ENCODE measurements at places on chromosomes 11 and 22. TPM values are rescaled to one million over a fixed set of nuclear protein-coding genes. Genes with fewer than 3 reads are reported as not detected.

TCN1 gene
- total RNA-seq, result 0.46 TPM

SAA1 gene
- 4.5 TPM for total RNA-seq

SLC17A6 gene
- total RNA-seq, result not detected

SLC25A45 gene
- 16.6 TPM for total RNA-seq

PANX2 gene
- 6.5 TPM for total RNA-seq

SCT gene
- total RNA-seq, result not detected

KCNJ1 gene
- total RNA-seq, result not detected

OOSP2 gene
- total RNA-seq, result not detected

SMIM35 gene
- not detected for total RNA-seq

B3GAT3 gene
- total RNA-seq, result 52.1 TPM

RAC2 gene
- total RNA-seq, result 0.20 TPM

PAX6 gene
- total RNA-seq, result 1.0 TPM

PATE2 gene
- not detected for total RNA-seq

KRTAP5-10 gene
- not detected for total RNA-seq

ALDH3B1 gene
- total RNA-seq, result 145 TPM

TTC28 gene
- total RNA-seq, result 3.1 TPM

BARX2 gene
- total RNA-seq, result not detected

OR6T1 gene
- not detected for total RNA-seq

DBX1 gene
- not detected for total RNA-seq

MCAM gene
- 8.0 TPM for total RNA-seq

LMO1 gene
- total RNA-seq, result 2.4 TPM

RHBDD3 gene
- total RNA-seq, result 24.4 TPM

FBLN1 gene
- 37.5 TPM for total RNA-seq

GPHA2 gene
- total RNA-seq, result not detected

BRSK2 gene
- total RNA-seq, result 3.9 TPM

GAB4 gene
- total RNA-seq, result not detected

MPPED2 gene
- not detected for total RNA-seq

APBB1 gene
- 19.3 TPM for total RNA-seq

TMA7B gene
- total RNA-seq, result not detected

Measured in A549 treated with dexamethasone at 1 μM for 4 hours (cell line).